ENCODE measurements at places on chromosomes 16 and 17. TPM values are rescaled to one million over a fixed set of nuclear protein-coding genes. Genes with fewer than 3 reads are reported as not detected.

- H3K27me3 ChIP-seq: no peaks in the 10 kb centered on the region
- no peaks in the 10 kb centered on the region for H3K36me3 ChIP-seq
- no peak overlapping the region for H3K4me3 ChIP-seq
- no peaks in the 10 kb centered on the region for H3K4me1 ChIP-seq
- no peak overlapping the region for H3K27ac ChIP-seq
Measured at GRCh38 chr16:78283548-78284251, 184.2 kb downstream of the WWOX start.

DNA sequence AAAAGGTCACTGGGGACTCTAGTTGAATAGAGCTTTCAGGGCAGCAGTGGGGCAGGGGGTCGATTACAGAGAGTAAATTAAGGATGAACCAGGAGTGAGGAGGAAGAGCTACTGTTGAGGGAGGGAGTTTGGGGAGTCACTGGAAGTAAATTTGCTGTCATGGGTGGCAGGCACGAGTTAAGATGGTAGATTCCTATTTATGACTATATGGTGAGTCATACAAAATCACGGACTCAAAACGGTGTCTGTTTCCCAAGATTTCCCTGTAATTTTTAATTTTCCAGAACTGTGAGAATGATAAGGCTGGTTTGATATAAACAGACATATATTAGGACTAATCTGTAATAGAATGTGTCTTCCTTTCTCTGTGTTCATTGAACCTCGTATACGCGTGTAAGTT lies 287.6 kb upstream of the GOT2 start:
- no peak overlapping the region for H3K27ac ChIP-seq
- no peak overlapping the region for H3K4me3 ChIP-seq
- H3K27me3 ChIP-seq: no peaks in the 10 kb centered on the region

- peaks cover 28% of the 10 kb centered on the region for H3K27me3 ChIP-seq
- no peak overlapping the region for H3K4me3 ChIP-seq
- H3K36me3 ChIP-seq: peaks cover 2% of the 10 kb centered on the region
- no peak overlapping the region for H3K27ac ChIP-seq
- DNase-seq: no peak
Measured at GRCh38 chr16:88381820-88382451, 823 bp upstream of the ZNF469 start.

DNA sequence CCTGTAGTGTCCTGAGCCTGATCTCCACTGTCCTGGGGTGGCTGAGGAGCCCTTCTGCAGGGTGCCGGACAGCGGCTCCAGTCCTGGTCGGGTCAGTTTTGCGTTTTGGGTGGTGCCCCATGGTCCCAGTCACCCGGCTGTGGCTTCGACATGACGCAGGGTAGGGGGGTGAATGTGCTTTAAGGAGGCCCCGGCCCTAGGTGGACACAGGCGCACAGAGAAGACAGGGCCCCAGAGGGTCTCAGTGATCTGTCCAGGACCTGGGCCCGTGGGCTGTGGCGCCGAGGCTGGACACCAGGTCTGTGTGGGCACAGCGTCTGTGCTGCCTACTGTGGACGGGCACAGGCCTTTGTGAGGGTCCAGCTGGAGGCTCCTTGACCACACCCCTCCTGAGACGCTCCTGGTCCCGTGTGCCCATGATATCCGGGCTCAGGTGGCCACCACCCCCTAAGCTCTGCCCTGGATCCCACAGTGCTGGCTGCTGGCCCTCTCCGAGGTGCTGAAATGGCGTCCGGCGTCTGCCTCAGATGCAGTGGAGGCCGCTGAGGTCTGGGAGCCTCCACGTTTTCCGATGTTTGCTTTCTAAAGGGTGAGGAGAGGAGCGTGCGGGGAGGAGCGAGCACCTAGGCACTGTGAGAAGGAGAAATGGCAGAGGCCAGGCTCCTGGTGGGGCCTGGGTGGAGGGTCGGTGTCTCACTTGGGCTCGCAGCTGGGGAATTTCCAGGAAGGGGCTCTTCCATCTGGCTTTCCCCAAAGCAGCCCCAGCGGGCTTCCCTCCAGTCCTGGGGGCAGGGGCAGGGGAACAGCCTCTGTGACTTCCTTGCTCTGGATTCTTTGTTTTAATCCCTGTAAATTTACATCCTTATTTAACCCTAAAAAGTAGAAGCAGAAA lies 56.1 kb upstream of the ACSF3 start:
- no peaks in the 10 kb centered on the region for H3K36me3 ChIP-seq
- H3K27ac ChIP-seq: no peak overlapping the region
- peak; percentile 87 for DNase-seq
- peaks cover 13% of the 10 kb centered on the region for H3K4me1 ChIP-seq
- H3K27me3 ChIP-seq: peaks cover 2% of the 10 kb centered on the region

DNA sequence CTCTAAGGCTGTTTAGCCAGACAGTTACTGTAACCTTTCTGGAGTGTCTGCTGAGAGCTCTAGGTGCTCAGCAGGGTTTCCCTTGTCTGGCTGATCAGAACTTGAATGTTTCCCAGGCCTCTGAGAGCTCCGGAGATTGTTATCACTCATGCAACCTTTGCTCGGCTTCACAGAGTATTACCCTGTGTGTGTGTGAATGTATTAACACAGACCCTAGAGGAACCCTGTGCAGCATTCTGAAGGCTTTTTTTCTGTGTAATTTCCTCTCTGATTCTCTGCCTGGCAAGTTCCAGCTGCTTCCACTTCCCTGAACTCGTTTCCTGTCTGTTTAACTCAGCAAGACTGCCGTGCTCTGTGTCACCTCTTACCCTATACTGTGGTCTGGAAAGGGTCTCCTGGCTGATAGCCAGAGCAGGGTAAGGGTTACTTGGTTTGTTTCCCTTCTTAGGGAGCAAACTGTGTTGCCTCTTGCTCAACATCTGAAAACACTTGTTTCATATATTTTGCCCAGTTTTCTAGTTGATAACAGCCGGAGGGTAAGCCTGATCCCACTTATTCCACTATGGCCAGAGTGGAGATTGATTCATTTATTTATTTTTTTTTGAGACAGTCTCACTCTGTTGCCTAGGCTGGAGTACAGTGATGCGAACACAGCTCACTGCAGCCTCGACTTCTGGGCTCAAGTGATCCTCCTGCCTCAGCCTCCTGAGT lies 21.7 kb downstream of the PRMT7 start:
- H3K27ac ChIP-seq: peak overlapping the region; percentile 67
- H3K36me3 ChIP-seq: peaks cover 42% of the 10 kb centered on the region
- no peaks in the 10 kb centered on the region for H3K27me3 ChIP-seq

- peaks cover 35% of the 10 kb centered on the region for H3K27me3 ChIP-seq
- DNase-seq: no peak
- H3K4me1 ChIP-seq: no peaks in the 10 kb centered on the region
- no peaks in the 10 kb centered on the region for H3K36me3 ChIP-seq
- H3K27ac ChIP-seq: no peak within 1 kb of the TSS
Measured at GRCh38 chr17:40884708-40885512, at the start of gene KRT20. Gene KRT20, minus strand, starts transcription at chr17:40885242. Its CDS starts 57 bp downstream, at chr17:40885185.

DNA sequence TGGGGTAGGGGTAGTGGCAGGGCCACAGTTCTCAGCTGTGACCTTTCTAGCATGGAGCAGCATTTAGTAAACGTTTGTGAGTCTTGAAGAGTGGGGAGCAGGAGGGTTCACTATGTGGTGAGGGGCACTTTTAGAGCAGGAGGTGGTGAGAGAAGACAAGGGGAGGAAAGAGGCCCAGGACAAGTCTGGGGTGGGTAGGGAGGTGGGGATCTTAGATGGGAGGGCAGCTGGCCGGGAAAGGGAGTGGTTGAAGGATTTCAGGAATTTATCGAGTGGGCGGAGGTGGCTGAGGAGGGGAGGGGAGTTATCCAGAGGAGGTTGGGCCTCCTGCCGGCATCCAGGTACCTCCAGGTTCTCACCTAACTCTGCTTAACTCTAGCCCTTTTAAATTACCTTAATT lies 1.9 kb downstream of the CLEC16A start:
- H3K36me3 ChIP-seq: peaks cover 2% of the 10 kb centered on the region
- DNase-seq: no peak
- H3K4me1 ChIP-seq: peaks cover 50% of the 10 kb centered on the region
- H3K27ac ChIP-seq: no peak overlapping the region
- H3K4me3 ChIP-seq: peak overlapping the region; percentile 84

DNA sequence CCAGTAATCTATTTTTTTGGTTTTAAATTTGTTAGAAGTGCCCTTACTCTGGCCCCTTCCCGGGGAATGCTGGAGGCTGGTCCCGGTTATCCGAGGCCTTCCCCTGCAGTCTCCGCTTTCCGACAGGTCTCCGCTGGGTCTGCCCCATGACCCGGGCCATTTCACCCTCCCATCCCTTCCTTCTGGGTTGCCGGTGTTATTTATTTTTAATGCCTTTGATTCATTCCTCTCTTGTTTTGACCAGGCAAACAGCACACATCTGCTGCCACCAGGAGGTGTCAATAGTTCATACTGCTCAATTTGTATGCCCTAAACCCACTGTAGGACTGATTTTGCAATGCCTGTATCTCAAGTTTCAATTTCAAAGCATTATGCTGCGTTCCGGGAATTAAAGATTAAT lies 113.2 kb upstream of the IRX5 start:
- no peaks in the 10 kb centered on the region for H3K27me3 ChIP-seq
- H3K4me3 ChIP-seq: no peak overlapping the region
- no peak for DNase-seq
- no peak overlapping the region for H3K27ac ChIP-seq

DNA sequence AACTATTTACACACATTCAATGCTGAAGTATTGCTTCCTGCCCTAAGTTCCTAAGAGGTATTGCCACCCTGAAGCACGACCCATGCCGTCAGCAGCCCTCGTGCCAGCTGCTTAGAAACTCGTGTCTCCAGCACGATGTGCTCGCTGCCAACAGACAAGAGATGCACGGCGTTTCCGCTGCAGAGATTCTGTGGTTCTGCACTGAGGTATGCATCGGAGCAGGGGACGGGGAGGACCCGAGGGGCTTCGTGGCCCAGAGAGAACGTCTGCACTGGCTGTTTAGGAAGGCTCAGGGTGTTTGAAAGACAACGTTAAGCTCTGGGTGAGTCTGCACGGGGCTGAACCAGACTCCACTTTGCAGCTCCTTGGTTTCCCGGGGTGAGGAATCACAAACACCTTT lies 82.7 kb upstream of the CREBBP start:
- H3K27me3 ChIP-seq: peaks cover 8% of the 10 kb centered on the region
- peak overlapping the region; percentile 60 for H3K27ac ChIP-seq
- H3K4me1 ChIP-seq: peaks cover 21% of the 10 kb centered on the region
- H3K36me3 ChIP-seq: peaks cover 19% of the 10 kb centered on the region
- peak overlapping the region; percentile 48 for H3K4me3 ChIP-seq

- peaks cover 24% of the 10 kb centered on the region for H3K27me3 ChIP-seq
- peak overlapping the region; percentile 75 for H3K27ac ChIP-seq
- H3K4me1 ChIP-seq: peaks cover 31% of the 10 kb centered on the region
- H3K36me3 ChIP-seq: peaks cover 16% of the 10 kb centered on the region
- peak; percentile 89 for DNase-seq
Measured at GRCh38 chr16:3029491-3030221, 5.8 kb downstream of the THOC6 start.

GRCh38 chr17:28206292-28206691 lies 112.7 kb upstream of the TMEM97 start:
- H3K27me3 ChIP-seq: no peaks in the 10 kb centered on the region
- H3K27ac ChIP-seq: no peak overlapping the region
- H3K4me3 ChIP-seq: no peak overlapping the region
- no peaks in the 10 kb centered on the region for H3K4me1 ChIP-seq
- DNase-seq: no peak

DNA sequence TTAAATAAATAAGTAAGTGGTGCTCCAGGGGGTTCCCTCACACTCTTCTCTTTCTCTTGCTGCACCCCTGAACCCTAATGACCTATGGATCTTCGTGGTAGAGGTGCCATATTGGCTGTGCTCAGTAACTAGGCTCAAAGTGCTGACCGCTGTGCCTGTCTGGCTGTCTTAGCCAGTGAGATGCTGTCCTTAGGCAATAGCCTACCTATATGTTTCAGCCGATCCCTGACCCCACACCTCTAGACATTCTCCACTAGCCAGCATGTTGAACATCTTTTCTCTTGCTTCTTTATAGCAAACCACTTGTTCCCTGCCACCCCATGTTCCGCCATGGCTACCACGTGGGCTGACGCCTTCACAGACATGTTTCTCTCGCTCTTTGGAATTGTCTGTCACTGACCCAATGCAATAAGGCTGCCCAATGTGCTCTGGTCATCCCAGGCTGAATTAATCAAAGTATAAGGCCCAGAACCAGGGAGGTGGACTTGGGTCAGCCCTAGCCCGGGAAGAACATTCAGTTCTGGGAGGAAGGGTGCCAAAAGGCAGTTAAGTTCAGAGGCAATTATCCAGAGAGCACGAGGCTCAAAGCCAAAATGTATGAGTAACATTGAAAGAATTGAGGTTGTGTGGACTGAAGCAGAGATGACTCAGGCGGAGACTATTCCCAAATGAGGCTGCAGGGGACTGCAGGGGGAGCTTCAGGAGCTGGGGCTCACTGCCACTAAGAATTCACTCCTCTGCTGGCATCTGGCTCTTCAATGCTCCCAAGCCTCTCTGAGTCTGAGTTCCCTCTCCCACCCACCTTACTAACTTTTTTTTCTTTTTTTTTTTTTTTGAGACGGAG lies 28.7 kb upstream of the TNRC6A start:
- H3K4me1 ChIP-seq: no peaks in the 10 kb centered on the region
- H3K4me3 ChIP-seq: no peak overlapping the region
- no peak overlapping the region for H3K27ac ChIP-seq
- DNase-seq: no peak
- no peaks in the 10 kb centered on the region for H3K36me3 ChIP-seq

- H3K4me1 ChIP-seq: peaks cover 22% of the 10 kb centered on the region
- no peak overlapping the region for H3K4me3 ChIP-seq
- H3K27me3 ChIP-seq: no peaks in the 10 kb centered on the region
- DNase-seq: no peak
Measured at GRCh38 chr17:56756536-56756935, 77.2 kb downstream of the C17orf67 start.

- peaks cover 11% of the 10 kb centered on the region for H3K4me1 ChIP-seq
- H3K27ac ChIP-seq: no peak overlapping the region
- H3K27me3 ChIP-seq: no peaks in the 10 kb centered on the region
- H3K4me3 ChIP-seq: no peak overlapping the region
Measured at GRCh38 chr16:46907061-46907774, 23.1 kb downstream of the GPT2 start.

Gene SSTR5
- total RNA-seq: not detected

Gene LGALS9
- total RNA-seq: 46.4 TPM

Gene DVL2
- 71.1 TPM for total RNA-seq

Gene CCL17
- 0.66 TPM for total RNA-seq

Gene CRK
- total RNA-seq: 24.3 TPM

Gene PRR14
- total RNA-seq: 86.7 TPM

Gene PLEKHH3
- 0.77 TPM for total RNA-seq
